ENCODE measurements at places on chromosomes 7 and 10.

- no peaks in the 10 kb centered on the region for H3K27me3 ChIP-seq
- no peaks in the 10 kb centered on the region for H3K36me3 ChIP-seq
- H3K27ac ChIP-seq, result no peak overlapping the region
- no peaks in the 10 kb centered on the region for H3K4me1 ChIP-seq
- no peak for DNase-seq
- no peak overlapping the region for H3K4me3 ChIP-seq
Observed at GRCh38 chr7:24299192-24299591, 15.2 kb downstream of the NPY start.

- peaks cover 6% of the 10 kb centered on the region for H3K4me1 ChIP-seq
- DNase-seq, result no peak
- no peaks in the 10 kb centered on the region for H3K27me3 ChIP-seq
- H3K36me3 ChIP-seq, result no peaks in the 10 kb centered on the region
- no peak overlapping the region for H3K4me3 ChIP-seq
Observed at GRCh38 chr10:11798845-11799735, 24.1 kb upstream of the PROSER2 start.

GRCh38 chr10:34323192-34323591 lies 491.9 kb downstream of the PARD3 start:
- peaks cover 4% of the 10 kb centered on the region for H3K4me1 ChIP-seq
- H3K36me3 ChIP-seq, result no peaks in the 10 kb centered on the region

- no peaks in the 10 kb centered on the region for H3K27me3 ChIP-seq
- no peak for DNase-seq
- H3K4me1 ChIP-seq, result no peaks in the 10 kb centered on the region
- no peaks in the 10 kb centered on the region for H3K36me3 ChIP-seq
- no peak overlapping the region for H3K4me3 ChIP-seq
- no peak overlapping the region for H3K27ac ChIP-seq
Observed at GRCh38 chr10:88104223-88104622, 240.8 kb downstream of the PTEN start.

GRCh38 chr7:32266932-32267475 lies 196.8 kb upstream of the PDE1C start:
- no peak overlapping the region for H3K27ac ChIP-seq
- no peaks in the 10 kb centered on the region for H3K4me1 ChIP-seq
- no peak for DNase-seq
- no peaks in the 10 kb centered on the region for H3K36me3 ChIP-seq
- no peak overlapping the region for H3K4me3 ChIP-seq
- no peaks in the 10 kb centered on the region for H3K27me3 ChIP-seq

DNA sequence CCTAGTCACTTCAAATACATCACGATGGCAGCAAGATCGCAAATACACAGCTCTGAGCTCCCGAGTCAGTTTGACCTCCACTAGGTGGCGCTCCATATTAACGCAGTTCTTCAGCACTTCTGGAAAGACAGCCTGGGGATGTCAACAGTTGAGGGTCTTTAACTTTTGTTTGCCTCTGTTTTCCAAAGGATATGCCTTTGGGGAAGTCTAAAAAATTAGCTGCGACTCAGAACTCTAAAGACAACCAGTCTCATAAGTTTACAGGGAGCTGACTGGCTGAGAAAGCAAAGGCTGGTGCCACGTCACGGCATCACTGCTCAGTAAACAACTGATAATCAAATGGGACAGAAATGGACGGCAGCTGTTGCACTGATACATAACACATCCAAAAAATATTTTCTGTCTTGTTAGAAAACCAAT lies 458.8 kb downstream of the SORCS1 start:
- H3K4me3 ChIP-seq, result no peak overlapping the region
- H3K27ac ChIP-seq, result no peak overlapping the region
- no peaks in the 10 kb centered on the region for H3K27me3 ChIP-seq
- DNase-seq, result peak; percentile 10

DNA sequence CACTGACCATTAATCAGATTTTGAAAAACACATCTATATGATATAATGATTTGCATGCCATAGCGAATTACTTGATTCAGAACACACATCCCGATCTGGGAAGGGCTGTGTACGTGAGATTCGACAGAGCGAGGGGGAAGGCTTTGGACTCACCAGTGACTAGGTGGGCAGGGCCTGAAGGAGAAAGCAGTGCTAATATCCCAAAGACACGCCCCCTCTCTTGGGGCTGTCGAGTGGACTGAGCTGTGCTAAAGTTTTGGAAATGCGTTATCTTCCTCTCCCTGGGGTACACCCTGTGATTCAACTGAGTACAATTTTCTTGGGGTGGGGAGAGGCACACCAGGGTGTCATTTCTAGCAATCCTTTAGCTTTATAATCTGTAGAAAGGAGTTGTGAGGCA lies 1.8 kb downstream of the LRRC17 start:
- no peaks in the 10 kb centered on the region for H3K27me3 ChIP-seq
- peak; percentile 91 for DNase-seq
- peak overlapping the region; percentile 90 for H3K4me3 ChIP-seq
- H3K4me1 ChIP-seq, result peaks cover 40% of the 10 kb centered on the region
- H3K27ac ChIP-seq, result peak overlapping the region; percentile 87

GRCh38 chr10:89425000-89425399 lies 10.6 kb downstream of the IFIT5 start:
- H3K27me3 ChIP-seq, result no peaks in the 10 kb centered on the region
- H3K4me3 ChIP-seq, result no peak overlapping the region
- H3K36me3 ChIP-seq, result no peaks in the 10 kb centered on the region
- DNase-seq, result no peak
- H3K4me1 ChIP-seq, result peaks cover 21% of the 10 kb centered on the region
- no peak overlapping the region for H3K27ac ChIP-seq

DNA sequence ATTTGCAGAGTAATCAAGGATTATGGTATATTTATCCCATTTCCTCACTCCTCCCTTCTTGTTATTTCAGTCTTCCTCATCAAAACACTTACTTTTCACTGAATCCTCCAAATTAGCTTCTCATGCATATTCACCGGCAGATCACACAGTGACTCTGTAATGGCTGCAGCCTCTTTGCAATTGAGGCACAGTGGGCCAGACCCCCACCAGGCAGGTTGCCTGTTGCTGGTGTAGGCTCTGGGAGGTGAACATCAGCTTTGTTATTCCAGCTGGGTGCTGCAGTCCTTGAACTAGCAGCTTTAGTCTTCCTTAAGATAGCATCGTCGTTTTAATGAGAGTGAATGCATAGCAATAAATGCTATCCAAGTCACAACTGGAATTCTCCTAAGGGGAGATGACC lies 449.3 kb downstream of the CNTNAP2 start:
- no peaks in the 10 kb centered on the region for H3K4me1 ChIP-seq
- H3K27me3 ChIP-seq, result no peaks in the 10 kb centered on the region
- H3K36me3 ChIP-seq, result no peaks in the 10 kb centered on the region
- no peak overlapping the region for H3K4me3 ChIP-seq

DNA sequence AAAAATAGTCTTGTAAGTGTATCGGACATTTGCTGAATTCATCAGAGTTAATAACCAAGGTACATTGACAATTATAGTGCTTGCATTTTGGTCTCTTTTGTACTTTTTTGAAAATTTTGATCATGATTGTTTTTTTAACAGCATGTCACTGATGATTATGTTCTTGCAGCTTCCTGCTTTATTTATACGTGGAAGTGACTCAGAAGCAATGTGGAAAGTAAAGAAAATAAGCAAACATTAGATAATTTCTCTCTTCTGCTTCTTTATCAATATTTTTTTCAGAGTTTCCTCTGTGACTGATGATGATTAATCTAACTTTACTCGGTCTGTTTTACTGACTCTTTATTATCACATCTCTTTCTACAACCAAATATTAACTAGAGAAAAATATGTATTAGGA lies 1351.9 kb downstream of the REEP3 start:
- no peaks in the 10 kb centered on the region for H3K36me3 ChIP-seq
- no peaks in the 10 kb centered on the region for H3K27me3 ChIP-seq
- no peaks in the 10 kb centered on the region for H3K4me1 ChIP-seq

GRCh38 chr7:146345251-146345650 lies 228.7 kb downstream of the CNTNAP2 start:
- no peak overlapping the region for H3K4me3 ChIP-seq
- H3K27me3 ChIP-seq, result no peaks in the 10 kb centered on the region
- no peak overlapping the region for H3K27ac ChIP-seq
- DNase-seq, result no peak
- H3K4me1 ChIP-seq, result no peaks in the 10 kb centered on the region

DNA sequence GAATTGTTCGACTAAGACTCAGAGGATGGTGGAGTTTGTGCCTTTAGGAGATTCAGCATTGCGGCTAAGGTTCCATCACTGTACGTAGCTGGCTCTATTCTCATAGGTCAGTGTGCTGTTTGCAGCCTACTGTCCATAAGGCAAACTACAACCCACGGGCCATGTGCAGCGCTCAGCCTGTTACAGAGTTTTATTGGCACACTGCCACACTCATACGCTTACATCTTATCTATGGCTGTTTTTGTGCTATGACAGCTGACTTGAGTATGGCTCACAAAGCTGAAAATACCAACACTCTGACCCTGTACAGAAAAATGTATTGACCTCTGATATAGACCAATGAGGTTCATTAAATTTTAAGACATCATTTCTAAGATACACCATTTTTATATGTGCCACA lies 114.5 kb downstream of the ARID5B start:
- H3K36me3 ChIP-seq, result peaks cover 2% of the 10 kb centered on the region
- DNase-seq, result no peak
- H3K27ac ChIP-seq, result no peak overlapping the region
- no peaks in the 10 kb centered on the region for H3K27me3 ChIP-seq

DNA sequence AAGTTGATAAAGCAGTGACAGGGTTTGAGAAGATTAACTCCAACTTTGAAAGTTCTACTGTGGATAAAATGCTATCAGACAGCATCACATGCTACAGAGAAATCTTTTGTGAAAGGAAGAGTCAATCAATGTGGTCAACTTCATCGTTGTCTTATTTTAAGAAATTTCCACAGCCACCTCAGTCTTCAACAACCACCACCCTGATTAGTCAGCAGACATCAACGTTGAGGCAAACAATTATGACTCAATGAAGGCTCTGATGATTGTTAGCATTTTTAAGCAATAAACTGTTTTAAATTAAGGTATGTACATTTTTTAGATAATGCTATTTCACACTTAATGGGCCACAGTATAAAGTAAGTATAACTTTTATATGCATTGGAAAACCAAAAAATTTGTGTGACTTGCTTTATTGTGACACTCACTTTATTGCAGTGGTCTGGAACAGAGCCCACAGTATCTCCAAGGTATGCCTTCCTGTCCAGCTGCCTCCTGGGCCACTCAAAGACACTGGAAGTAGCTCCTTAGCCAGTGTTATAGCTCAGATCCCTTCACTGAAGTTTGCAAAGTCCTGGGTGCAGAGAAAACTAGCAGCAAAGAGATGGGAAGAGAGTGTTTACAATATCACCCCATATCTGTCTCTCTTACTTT lies 293.1 kb downstream of the ARHGAP12 start:
- no peaks in the 10 kb centered on the region for H3K27me3 ChIP-seq
- no peaks in the 10 kb centered on the region for H3K4me1 ChIP-seq
- H3K36me3 ChIP-seq, result no peaks in the 10 kb centered on the region
- H3K27ac ChIP-seq, result no peak overlapping the region

DNA sequence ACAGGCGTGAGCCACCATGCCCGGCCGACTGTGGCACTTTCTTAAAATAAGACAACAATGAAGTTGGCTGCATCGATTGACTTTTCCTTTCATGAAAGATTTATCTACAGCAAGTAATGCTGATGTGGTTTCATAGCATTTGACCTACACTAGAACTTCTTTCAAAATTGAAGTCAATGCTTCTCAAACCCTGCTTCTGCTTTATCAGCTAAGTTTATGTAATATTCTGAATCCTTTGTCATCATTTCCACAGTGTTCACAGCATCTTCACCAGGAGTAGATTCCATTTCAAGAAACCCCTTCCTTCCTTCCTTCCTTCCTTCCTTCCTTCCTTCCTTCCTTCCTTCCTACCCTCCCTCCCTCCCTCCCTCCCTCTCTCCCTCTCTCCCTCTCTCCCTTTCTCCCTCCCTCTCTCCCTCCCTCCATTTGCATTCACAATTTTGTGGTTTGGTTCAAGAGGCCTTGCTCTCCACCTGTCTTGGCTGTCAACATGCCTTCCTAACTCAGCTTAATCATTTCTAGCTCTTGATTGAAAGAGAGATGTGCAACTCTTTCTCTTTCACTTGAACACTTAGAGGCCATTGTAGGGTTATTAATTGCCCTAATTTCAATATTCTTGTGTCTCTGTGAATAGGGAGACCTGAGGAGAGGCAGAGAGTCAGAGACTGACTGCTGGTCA lies 52.1 kb downstream of the HDAC9 start:
- H3K27ac ChIP-seq, result no peak overlapping the region
- peaks cover 4% of the 10 kb centered on the region for H3K4me1 ChIP-seq
- H3K27me3 ChIP-seq, result no peaks in the 10 kb centered on the region

DNA sequence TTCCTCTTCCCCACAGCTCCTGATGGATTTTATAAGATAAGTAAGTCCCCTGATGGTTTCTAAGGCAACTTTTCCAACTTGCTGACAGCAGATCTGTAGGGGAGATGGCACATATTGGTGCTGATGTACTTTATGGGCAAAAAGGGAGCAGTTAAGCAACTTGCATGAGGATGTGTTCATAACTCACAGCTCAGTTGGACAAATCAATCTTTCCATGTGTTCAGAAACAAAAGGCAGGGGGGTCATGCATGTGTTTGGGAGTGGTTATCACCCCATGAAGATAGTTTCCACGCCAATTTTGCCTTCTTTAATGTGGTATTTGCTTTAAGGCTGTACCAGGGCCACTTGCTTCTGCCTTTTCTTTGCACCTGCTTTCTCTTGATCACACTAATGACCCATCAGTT lies 6.1 kb downstream of the RBM20 start:
- no peaks in the 10 kb centered on the region for H3K36me3 ChIP-seq
- DNase-seq, result no peak

DNA sequence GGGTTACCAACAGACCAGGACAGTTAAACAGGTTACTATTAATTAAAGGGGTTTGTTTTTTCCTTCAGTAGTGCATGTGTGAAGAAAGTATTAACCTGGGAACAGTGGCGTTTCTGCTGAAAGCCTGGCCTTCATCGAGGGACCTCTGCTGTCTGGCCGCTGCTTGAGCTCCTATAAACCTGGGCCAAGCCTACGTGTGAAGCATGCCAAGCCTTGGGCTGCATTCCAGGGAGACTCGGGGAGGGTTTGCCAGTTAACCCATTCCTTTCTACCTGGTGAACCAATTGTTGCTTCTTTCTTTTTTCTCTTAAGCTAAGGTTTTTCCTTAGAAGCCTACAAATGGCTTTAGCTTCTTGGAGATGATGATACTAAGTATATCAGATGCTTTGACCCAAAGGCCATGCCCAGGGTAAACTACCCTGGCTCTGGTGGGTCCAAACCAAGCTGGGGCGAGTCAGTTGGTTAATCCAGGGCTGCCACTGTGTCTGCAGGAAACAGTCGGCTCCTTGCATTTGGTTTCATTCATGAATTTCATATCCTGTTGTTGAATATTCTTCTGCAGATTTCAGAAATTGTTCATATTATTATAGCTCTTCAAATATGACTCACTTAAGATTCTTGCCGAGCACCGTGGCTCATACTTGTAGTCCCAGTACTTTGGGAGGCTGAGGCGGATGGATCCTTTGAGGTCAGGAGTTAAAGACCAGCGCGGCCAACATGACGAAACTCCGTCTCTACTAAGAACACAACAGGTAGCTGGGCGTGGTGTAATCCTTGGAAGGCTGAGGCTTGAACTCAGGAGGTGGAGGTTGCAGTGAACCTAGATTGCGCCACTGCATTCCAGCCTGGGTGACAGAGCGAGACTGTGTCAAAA lies 23.8 kb downstream of the PFKP start:
- H3K4me3 ChIP-seq, result peak overlapping the region; percentile 4

All from astrocyte (in vitro differentiated cells and primary cell).